Activated CD4-positive, CD25-positive, alpha-beta regulatory T cell treated with anti-CD3 and anti-CD28 coated beads, Interleukin-2, amount 50 U/mL, for 16 hours (primary cell): ENCODE measurements at places on chromosomes 2 and 18.

- DNase-seq: no peak
Observed at GRCh38 chr2:207265869-207266268, 100.1 kb upstream of the KLF7 start.

GRCh38 chr2:164538240-164538866 lies 82.9 kb downstream of the GRB14 start:
- no peak for DNase-seq

GRCh38 chr2:9030841-9031240 lies 27.4 kb upstream of the MBOAT2 start:
- no peak for DNase-seq

GRCh38 chr2:157696036-157696435 lies 67.4 kb upstream of the ACVR1C start:
- DNase-seq: no peak

GRCh38 chr2:191376981-191377629 lies 131.9 kb downstream of the MYO1B start:
- DNase-seq: no peak

DNA sequence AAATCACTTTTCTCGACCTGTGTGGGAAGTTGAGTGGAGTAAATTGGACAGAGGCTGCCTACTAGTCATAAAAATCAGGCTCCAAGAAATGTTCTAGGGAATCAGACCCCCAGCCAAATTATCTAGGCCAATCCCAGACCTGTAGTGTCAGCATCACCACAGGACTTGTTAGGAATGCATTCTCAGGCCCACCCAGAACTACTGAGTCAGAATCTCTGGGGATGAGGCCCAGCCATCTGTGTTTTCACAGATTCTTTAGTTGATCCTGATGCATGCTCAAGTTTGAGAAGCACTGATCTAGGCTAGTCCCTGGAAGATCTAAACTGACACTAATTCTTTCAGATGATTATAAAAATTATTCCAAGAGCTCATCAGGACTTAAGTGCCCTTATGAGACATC lies 434.0 kb upstream of the MEIS1 start:
- DNase-seq: no peak

DNA sequence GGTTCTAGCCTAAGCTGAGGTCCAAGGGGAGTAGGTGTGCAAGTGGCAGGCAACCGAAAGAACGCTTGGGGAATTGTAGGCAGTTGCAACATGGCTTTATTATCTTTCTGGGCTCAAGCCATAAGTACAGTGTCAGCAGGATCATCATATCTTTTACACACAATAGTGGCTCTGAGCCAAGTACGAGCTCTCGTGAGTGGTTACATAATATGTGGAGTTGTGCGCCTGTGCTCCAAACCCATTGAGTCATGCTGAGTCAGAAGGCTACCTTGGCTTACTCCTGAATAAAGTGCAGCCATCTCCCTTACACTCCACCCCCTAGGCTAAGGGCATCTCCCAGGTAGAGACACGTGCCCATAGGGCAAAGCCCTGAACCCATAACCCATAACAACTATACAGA lies 233.9 kb downstream of the SATB2 start:
- DNase-seq: no peak

- no peak for DNase-seq
Observed at GRCh38 chr18:36388310-36388709, 90.8 kb downstream of the FHOD3 start.

- no peak for DNase-seq
Observed at GRCh38 chr18:28963481-28963880, 786.6 kb upstream of the CDH2 start.

- DNase-seq: no peak
Observed at GRCh38 chr2:200913654-200914053, 24.5 kb downstream of the NIF3L1 start.

DNA sequence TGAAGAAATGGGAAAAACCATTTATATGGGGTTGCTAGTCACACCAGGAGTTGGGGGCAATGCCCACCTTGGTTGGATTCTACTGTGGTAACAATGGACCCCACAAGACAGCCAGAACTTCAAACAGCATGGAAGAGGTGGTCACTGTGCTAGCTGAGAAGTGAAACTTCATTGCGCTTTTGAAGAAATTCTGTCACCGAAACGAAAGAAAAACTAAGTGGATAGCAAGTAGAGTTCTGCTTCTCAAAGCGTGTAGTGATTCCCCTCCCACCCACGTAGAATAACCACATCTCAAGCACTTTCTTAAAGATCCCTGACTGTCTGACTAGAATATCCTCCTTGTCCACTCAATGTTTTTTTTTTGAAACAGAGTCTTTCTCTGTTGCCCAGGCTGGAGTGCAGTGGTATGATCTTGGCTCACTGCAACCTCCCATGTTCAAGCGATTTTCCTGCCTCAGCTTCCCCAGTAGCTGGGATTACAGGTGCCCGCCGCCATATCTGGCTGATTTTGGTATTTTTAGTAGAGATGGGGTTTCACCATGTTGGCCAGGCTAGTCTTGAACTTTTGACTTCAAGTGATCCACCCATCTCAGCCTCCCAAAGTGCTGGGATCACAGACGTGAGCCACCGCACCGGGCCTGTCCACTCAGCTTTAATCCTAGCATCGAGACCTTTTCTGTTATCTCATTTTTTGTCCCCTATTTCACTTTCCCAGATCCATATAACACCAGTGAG lies 30.1 kb upstream of the CCL20 start:
- no peak for DNase-seq

- DNase-seq: no peak
Observed at GRCh38 chr2:170554278-170554955, 160.7 kb upstream of the SP5 start.

DNA sequence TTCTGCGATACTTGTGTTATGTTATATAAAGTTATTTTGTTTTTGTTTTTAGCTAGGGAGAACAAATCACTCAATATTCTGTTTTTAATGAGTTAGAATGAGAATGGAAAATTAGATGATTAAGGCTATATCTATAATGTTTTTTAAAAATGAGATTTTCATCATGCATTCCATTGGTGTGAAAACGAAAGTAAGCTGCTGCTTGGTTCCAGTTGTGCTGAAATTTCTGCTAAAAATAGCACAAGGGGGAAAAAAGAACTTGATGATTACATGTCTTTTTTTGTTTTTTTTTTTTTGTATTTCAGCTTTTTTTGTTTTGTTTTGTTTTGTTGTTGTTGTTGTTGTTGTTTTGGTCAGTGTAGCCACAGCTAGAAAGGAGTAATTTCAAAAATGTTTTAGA lies 242.6 kb upstream of the KCNJ3 start:
- no peak for DNase-seq

- DNase-seq: no peak
Observed at GRCh38 chr2:44769349-44770011, 172.0 kb upstream of the SIX3 start.

DNA sequence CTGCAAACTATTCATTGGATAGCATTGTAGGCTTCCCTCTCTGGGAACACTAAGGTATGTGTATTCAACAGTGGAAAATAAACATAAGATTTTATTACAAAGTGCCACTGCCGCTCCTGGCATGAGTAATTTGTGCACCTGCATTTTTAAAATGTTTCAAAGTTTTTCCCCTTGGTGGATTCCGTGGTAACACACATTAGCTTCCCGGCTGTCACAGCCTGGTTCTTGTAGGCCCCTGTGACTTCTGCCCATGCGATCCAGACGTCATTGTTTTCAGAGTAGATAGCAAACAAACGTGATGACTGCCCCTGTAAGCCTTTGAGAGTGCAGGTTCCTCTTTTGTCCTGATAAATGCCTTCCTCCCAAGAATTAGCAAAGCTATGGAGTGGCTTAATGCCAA lies 421.0 kb downstream of the ZNF521 start:
- no peak for DNase-seq

DNA sequence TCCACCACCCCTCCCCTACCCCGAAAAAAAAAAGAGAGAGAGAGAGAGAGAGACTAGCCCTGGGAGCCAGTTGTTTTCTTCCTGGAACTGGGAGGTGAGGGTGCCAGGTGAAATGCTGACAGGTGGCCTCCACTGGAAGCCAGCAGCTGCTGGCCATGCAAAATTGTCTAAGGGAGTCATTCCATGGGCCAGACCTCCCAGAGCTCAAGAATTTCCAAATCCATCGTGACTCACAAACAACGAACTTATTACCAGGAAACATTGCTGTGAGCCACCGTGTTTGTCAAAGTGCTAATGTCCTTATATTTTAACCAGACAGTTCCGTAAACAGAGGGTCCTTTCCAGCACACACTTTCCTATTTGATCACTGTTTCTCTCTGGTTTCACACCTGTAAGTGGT lies 68.5 kb upstream of the PID1 start:
- no peak for DNase-seq

DNA sequence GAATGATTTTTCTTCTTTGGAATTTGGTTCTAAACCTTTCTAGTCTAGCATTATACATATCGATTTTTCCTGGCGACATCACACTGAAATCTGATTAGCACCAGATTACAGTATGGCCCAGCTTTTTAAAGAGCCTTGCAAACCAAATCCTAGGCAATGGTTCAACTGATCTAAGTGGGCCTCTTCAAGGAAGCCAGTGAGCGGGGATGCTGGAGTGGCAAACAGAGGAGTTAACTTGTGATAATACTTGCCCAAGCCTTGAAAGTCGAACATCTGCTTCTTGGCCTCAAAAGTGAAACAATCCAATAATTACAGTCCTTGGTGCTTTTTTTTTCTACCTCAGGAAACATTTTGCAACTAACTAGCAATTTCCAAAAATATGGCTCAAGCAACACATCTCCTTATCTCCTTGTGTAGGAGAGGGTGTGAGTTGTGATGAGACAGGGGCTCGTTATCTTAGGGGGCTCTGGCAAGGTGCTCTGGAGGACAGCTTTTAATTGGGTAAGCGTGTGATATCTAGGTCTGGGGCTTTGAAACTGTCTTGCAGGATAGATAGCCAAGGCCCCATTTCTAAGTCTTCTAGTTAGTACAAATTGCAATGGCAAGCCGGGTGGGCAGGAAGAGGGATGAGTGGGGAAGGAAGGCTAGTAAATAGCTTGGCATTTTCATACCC lies 240.2 kb upstream of the CCDC68 start:
- no peak for DNase-seq

DNA sequence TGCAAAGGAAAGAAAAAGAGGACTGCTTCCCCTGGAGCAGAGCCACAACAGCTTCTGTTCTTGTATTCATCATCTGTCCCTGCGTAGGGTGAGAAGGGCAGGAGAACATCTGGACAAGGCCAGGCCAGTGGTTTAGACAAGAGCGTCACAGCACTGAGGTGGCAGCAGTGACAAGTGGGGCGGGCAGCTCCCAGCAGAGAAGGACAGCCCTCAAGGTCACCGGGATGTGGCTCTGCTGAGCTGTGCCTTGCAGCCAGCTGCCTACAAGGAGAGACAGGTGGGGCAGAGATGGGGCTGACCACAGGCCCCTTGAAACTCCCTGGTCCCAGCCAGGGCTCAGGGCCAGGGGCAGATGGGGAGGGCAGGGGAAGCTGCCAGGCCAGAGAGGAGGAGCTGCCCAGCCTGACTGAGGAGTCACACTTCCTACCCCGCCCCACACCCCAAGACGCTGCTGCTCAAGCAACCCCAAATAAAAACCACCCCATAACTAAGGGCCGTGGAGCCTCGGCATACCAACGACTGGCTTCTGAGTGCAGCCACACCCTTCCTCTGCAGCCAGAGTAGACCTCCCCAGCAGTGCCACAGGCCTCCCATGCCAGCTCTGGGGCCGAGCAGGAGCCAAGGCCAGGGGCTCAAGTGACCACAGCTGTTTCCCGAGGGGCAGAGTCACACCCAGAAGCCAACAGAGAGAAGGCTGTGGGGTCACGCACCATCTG lies 5.4 kb downstream of the RAB11FIP5 start:
- DNase-seq: no peak

DNA sequence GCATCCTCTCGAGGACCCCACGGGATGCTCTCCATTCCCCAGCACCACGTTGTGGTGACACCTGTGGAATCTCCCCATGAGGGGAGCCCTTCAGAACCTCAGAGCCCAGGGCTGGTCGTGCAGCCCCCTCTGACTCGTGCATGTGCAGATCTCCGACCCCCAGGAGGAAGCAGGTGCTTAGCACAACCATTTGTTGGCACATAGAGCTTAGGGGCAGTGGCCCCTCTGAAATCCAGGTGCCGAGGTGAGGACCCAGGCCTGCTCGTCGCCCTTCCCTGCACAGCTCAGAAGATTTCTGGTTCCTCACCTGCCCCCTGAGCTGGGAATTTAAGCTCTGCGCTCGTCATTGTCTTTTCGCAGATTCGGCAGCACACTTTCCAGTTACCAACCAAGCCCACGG lies 1.3 kb upstream of the OTOS start:
- DNase-seq: no peak

- no peak for DNase-seq
Observed at GRCh38 chr18:74476140-74476539, 19.0 kb upstream of the DIPK1C start.

- DNase-seq: no peak
Observed at GRCh38 chr2:240365971-240366471, 69.4 kb upstream of the GPC1 start.

- DNase-seq: no peak
Observed at GRCh38 chr18:50092245-50092805, 102.6 kb downstream of the MYO5B start.

GRCh38 chr18:32445846-32446245 lies 24.8 kb downstream of the GAREM1 start:
- no peak for DNase-seq

GRCh38 chr18:79950515-79951341 lies 725 bp downstream of the SLC66A2 start:
- no peak for DNase-seq

DNA sequence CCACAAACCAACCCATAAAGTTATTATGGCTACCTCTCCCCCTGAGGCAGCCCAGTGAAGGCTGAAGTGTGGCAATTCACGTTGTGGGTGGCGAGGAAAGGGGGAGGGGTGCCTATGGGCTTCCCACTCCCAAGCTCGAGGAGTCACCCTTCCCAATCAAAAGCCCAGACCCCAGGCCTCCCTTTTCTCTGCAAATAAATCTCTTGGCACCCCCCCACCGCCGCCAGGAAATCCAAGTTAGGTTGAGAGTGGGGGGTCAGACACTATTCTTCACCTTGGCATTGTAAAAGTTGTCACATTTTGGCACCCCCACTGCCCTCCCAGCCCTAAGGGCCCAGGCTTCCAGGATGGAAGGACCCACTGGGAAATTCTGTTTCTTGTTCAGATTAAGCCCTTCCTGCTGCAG lies 6.9 kb downstream of the ANKRD53 start:
- no peak for DNase-seq

DNA sequence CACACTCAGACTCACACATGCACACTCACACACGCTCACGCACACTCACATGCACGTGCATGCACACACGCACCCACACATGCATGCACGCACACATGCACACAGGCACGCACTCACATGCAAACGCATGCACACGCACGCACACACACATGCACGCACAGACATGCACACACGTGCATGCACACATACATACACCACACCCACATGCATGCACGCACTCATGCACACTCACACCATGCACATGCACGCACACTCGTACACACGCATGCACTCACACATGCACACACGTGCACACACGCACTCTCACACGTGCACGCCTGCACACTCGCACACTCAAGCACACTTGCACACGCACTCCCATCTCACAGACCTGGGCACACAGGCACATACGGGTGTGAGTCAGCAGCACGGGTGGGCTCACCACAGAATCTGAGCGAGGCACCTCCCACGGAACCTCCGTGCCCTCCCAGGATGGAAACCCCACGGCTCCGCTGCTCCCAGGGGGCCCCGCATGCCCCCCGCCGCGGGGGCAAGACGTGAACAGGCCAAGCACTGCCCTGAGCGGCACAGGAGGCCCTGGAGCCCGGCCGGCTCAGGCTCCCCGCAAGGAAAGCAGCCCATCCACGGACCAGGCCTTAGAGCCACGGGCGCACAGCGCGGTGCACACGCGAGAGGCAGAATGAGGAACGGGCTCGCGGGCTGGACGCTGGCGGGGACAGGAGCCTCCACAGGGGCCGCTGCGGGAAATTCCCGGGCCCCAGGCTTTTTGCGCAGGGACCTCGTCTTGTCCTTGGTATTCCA lies 8.4 kb upstream of the KCNG2 start:
- no peak for DNase-seq

GRCh38 chr2:148503516-148503915 lies 141.0 kb upstream of the EPC2 start:
- DNase-seq: no peak
